ENCODE measurements at places on chromosomes 12 and 14.

- no peak for DNase-seq
Measured at GRCh38 chr12:42701084-42701483, 111.5 kb upstream of the PRICKLE1 start.

DNA sequence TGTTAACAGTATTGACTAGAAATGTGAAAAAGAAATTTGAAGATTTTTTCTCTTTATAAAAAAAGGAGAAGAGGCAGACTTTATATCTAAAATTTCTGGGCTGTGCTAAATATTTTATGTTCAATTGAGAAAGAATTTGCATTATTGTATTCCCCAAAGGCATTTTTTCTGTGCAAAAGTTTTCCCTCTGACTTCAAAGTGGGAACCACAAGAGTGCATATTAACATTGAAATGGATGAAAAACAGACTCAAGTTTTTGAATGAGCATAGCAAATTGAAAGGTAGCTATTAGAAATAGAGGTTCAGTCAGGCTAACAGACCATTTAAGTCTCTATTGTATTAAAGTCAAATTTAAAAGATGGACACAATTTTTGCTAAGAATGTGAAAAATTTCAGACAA is 95.2 kb downstream of the RASSF9 start:
- DNase-seq: no peak

- DNase-seq: no peak
Measured at GRCh38 chr14:22854963-22855724, 16.4 kb upstream of the LRP10 start.

DNA sequence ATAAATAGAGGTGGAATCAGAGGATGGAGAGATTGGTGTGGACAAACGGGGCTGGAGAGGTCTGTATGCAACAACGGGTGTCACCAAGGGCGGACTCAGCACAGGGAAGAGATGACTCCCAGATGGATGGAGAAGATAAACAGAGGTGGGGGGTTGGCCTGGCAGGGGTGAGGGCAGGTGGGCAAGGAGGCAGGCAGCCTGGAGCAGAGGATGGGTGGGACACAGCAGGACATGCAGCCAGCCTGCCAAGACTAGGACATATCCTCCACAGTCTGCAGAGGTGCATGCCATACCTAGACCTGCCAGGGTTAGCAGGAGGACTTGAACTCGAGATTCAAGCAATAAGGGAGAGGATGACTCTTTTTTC is 56.2 kb downstream of the TTC7B start:
- no peak for DNase-seq

DNA sequence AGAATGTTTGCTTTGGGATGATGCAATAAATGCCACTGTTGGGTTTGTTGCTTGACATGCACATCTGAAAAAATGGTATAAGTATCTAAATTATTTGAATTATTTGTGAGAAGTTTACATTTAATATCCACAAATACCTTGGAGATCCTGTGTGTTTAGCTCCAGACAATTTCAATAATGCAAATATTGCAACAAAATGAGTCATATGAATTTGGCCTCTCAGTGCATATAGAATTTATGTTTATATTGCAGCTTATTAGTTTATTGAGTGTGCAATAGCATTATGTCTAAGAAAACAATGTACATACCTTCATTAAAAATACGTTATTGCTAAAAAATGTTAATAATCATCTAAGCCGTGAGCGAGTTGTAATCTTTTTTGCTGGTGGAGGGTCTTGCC is 153.3 kb downstream of the FSCB start:
- no peak for DNase-seq
